GM12865 (cell line): ENCODE measurements at places on chromosomes 7 and 10.

- DNase-seq: no peak
Observed at GRCh38 chr7:107937531-107937930, 46.5 kb downstream of the DLD start.

DNA sequence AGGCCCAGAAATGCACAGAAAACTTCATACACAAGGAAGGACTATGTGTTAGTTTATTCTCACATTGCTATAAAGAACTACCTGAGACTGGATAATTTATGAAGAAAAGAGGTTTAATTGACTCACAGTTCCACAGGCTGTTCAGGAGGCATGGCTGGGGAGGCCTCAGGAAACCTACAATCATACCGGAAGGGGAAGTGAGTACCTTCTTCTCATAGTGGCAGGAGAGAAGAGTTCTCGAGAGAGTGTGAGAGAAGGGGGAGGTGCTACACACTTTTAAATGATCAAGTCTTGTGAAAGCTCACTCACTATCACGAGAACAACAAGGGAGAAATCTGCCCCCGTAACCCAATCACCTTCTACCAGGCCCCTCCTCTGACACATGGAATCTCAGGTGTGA, 16.8 kb upstream of the RAMP3 start:
- DNase-seq: peak; percentile 65

DNA sequence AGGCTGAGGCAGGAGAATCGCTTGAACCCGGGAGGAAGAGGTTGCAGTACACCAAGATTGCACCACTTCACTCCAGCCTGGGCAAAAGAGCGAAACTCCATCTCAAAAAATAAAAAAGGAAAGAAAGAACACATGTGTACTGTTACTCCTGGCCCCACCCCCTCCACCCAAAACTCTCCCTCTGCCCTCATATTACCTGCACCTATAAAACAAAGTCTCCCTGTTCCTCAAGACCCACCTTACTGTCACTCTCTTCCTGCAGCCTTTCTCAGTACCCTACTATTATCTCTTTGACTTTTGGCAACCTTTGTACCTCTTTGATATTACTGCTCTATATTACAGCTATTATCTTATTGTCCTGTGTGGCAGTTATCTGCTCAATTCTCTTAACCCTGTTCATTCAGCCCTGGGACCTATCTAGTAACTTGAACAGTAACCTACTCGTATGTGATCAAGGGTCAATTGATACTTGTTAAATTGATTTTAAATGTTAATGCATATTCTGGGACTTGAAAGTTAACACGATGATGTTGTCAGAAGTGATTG, 68.5 kb upstream of the CAPZA2 start:
- DNase-seq: no peak

DNA sequence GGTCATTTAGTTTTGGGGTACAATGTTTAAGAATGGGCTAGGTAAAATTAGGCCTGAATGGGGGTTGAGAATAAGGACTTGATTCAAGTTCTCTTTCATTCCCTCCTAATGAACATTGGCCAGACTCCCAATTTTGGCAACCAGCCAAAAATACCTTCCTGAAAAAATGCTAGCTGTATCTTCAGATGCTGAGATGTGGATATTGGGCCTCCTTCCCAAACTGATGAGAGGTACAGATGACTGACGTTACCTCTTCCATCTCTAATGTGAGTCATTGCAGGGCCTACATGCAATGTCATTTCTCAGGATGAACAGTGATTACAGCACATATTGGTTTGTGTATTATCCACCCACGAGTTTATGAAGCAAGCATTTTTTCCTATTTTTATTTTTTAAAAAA, 151.6 kb downstream of the SND1 start:
- DNase-seq: no peak

DNA sequence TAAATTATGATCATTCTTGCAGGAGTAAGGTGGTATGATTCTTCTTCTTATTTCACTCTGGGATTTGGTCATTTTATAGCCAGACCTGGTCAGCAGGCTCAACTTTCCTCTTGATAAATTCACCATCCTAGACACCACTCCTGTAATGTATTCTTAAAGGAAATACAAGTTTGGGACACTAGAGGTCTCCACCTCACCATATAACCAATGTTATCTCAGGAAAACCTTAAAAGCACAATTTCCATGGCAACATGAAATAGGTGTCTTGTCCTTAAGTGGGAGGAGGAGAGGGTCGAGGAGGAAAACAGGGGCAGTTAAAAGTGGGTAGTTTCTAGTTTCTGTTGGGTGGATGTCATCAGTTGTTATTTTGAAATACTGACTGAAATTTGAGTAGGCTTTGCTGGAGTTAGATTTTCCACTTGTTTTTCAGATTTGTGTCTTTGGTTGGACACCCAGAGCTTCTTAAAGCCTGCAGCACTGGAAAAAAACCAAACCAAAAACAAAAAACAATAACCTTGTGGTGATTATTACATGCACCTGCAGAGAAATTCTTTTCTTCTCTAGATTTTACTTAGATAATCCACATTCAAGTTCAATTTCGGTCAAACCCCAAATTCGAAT, 163.1 kb downstream of the PRKCQ start:
- DNase-seq: peak; percentile 47

- no peak for DNase-seq
Observed at GRCh38 chr10:67802767-67803538, 35.0 kb downstream of the DNAJC12 start.

GRCh38 chr7:155984609-155985405, 172.5 kb upstream of the SHH start:
- no peak for DNase-seq

GRCh38 chr7:101201695-101202602, 1.1 kb upstream of the MOGAT3 start:
- no peak for DNase-seq
